Astrocyte (in vitro differentiated cells and primary cell): ENCODE measurements at places on chromosomes 1 and 21.

DNA sequence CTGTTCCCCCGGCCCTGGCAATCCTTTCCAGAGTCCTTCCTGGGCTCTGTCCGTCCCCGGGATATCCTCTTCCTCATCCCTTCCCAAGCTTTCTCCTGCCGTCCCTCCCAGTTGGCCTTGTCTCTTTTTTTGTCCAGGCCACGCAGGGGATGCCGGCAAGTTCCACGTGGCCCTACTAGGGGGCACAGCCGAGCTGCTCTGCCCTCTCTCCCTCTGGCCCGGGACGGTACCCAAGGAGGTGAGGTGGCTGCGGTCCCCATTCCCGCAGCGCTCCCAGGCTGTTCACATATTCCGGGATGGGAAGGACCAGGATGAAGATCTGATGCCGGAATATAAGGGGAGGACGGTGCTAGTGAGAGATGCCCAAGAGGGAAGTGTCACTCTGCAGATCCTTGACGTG, 13.4 kb upstream of the SVBP start:
- no peaks in the 10 kb centered on the region for H3K27me3 ChIP-seq
- H3K36me3 ChIP-seq = peaks cover 4% of the 10 kb centered on the region
- no peaks in the 10 kb centered on the region for H3K4me1 ChIP-seq
- no peak for DNase-seq
- H3K27ac ChIP-seq = no peak overlapping the region
- H3K4me3 ChIP-seq = no peak overlapping the region

GRCh38 chr1:169059421-169059820, 47.1 kb upstream of the ATP1B1 start:
- H3K27ac ChIP-seq = no peak overlapping the region
- H3K4me3 ChIP-seq = no peak overlapping the region
- no peaks in the 10 kb centered on the region for H3K27me3 ChIP-seq
- H3K4me1 ChIP-seq = no peaks in the 10 kb centered on the region
- H3K36me3 ChIP-seq = no peaks in the 10 kb centered on the region

DNA sequence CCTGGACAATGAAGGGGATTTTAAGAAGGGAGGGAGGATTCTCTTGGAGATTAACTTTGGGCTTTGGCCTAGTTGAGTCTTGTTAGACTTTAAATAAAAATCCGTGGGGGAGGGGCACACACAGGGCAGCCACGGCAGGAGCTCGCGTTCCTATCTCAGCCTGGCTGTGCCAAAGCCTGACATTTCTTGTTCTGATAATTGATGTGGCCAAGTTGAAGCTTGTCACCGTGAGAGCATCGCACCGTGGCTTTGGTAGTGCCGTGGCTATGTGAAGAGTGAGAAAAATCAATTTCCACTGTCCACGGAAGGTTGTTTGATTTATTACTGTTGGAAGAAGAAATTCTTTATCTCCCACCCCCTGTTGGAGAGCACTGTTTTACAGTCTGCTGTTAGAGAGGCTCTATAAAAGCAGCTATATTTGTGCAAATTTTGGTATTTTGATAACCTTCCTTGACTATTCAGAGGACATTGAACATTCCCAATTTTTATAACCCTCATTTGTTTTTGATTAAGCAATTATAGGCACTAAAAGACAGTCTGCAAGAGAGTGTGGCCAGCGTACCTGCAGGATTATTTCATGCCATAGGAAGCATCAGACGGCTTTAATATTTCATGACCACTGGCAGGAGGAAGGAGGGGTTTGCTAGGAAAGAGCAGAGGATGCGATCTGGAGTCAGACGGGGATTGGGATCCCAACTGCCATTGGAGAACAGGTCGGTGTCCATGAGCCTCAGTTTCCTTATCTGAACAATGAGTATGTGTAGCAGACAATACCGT, 160.7 kb downstream of the KAZN start:
- H3K4me3 ChIP-seq = no peak overlapping the region
- DNase-seq = no peak
- peaks cover 15% of the 10 kb centered on the region for H3K27me3 ChIP-seq
- no peaks in the 10 kb centered on the region for H3K4me1 ChIP-seq
- no peak overlapping the region for H3K27ac ChIP-seq

DNA sequence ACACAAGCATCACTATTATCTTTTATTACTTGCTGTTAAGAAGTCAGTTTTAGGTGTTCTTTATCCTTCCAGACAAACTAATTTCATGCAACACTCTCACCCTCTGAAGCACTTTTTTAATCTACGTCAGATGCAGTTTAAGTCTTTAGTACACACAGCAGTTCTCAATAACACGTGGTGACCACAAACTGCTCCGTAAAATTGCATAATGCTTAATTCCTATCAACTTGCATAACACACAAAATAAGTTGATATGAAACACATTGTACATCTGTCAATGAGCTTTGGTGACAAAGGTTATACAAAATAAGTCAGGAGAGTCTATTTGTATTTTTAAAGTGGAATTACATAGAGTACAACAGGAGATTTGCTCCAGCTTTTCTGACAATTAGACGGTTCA, 140.9 kb upstream of the ETS2 start:
- no peak for DNase-seq
- H3K27me3 ChIP-seq = peaks cover 65% of the 10 kb centered on the region
- H3K36me3 ChIP-seq = no peaks in the 10 kb centered on the region
- H3K4me1 ChIP-seq = peaks cover 8% of the 10 kb centered on the region

GRCh38 chr1:20167126-20167525, 18.8 kb upstream of the UBXN10 start:
- H3K27ac ChIP-seq = no peak overlapping the region
- peaks cover 7% of the 10 kb centered on the region for H3K27me3 ChIP-seq
- H3K36me3 ChIP-seq = no peaks in the 10 kb centered on the region
- DNase-seq = no peak
- no peak overlapping the region for H3K4me3 ChIP-seq
- H3K4me1 ChIP-seq = no peaks in the 10 kb centered on the region

- no peak overlapping the region for H3K27ac ChIP-seq
- no peaks in the 10 kb centered on the region for H3K27me3 ChIP-seq
- no peaks in the 10 kb centered on the region for H3K36me3 ChIP-seq
Measured at GRCh38 chr1:186700722-186701121, 20.5 kb upstream of the PTGS2 start.

- no peak for DNase-seq
- H3K4me3 ChIP-seq = no peak overlapping the region
- H3K27me3 ChIP-seq = no peaks in the 10 kb centered on the region
- H3K36me3 ChIP-seq = no peaks in the 10 kb centered on the region
Measured at GRCh38 chr1:101732261-101732660, 264.5 kb downstream of the OLFM3 start.

DNA sequence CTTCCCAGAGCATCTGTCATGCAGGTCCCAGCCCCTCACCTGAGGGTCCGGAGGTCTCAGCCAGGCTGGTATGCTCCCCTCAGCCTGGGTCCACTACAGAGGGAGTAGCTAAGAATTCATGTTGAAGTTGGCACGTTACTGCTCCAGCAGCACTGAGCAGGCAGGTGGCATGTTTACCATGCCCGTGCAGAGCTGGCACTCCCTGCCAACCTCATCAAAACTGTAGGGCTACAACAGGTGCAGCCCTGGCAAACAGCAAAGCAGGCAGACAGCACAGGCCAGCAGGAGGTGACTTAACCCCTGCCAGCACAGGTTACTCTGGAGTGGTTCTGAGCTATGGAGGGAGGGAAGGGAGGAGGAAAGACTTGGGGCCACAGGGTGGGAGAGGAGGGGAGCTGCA, 46.4 kb downstream of the NUAK2 start:
- no peak for DNase-seq
- H3K27me3 ChIP-seq = no peaks in the 10 kb centered on the region
- peaks cover 19% of the 10 kb centered on the region for H3K4me1 ChIP-seq
- no peak overlapping the region for H3K27ac ChIP-seq

- no peak overlapping the region for H3K4me3 ChIP-seq
- peaks cover 5% of the 10 kb centered on the region for H3K4me1 ChIP-seq
- peak; percentile 26 for DNase-seq
- no peaks in the 10 kb centered on the region for H3K36me3 ChIP-seq
- H3K27ac ChIP-seq = no peak overlapping the region
- no peaks in the 10 kb centered on the region for H3K27me3 ChIP-seq
Measured at GRCh38 chr1:185559684-185560331, 174.4 kb upstream of the HMCN1 start.

DNA sequence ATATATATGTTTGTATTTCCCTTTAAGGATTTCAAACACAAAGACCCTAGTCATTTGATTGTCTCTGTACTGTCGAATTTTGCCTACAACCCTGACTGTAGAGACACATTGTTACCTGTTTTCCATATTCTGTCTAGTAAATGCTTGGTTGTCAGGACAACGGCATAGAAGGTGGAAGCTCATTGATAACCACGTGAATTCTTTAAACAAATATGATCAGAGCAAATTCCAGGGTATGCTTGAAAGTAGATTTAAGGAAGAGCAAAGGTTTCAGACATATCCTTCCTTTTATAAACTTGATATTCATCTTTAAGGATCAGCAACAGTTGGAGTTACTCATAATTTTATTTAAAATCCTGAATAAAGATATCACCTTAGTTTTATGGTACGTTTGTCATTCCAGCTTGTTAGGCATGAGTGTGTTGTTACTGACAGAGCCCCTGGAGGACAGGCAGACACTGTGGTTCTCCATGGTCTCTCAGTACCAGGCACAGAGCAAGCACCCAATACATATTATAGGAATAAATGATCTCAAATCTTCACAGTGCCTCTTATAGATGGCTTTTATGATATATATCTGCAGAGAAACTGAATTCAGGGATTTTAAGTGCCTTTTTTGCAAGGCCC, 203.2 kb downstream of the FGGY start:
- H3K27ac ChIP-seq = no peak overlapping the region
- no peak overlapping the region for H3K4me3 ChIP-seq
- peaks cover 11% of the 10 kb centered on the region for H3K4me1 ChIP-seq
- DNase-seq = no peak
- no peaks in the 10 kb centered on the region for H3K36me3 ChIP-seq

DNA sequence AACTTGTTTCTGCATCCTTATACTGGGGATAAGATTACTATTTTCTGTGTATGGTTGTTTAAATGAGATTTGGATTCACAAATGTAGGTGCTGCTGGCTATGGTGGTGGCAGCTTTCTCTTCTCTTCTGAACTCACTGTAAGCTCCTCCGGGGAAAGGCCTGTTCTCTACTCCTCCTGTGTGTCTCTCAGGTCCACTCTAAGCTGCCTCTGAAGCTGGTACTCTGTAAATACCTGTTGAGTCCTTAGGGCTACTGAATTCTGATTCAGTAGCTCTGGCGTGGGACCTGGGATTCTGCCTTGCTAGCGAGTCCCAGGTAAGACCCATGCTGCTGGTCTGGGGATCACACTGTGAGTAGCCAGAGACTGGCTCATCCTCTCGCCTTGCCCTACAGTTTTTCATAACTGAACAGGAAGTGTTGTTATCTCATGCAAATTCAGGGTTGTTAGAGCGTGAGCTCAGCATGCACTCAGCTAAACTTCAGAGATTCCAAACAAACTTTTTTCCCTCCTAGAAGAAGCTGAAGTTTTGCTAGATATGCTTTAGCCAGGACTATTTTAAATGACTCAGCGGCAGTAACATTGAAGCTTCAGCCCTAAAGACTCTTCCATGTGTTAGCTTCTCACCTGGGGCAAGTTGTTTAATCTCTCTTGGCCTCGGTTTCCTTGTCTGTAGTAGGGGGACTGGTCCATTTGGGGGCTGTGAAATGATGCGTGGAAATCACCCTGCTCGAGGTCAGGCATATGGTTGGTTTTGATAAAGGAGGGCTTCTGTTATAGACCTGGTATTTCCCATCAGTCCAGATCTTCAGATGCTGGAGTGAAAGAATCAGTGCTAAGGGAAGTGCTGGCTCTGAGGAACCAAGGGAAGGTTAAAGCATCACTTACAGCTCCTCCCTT, 271.5 kb upstream of the TMEM51 start:
- H3K27ac ChIP-seq = no peak overlapping the region
- no peaks in the 10 kb centered on the region for H3K4me1 ChIP-seq
- H3K4me3 ChIP-seq = no peak overlapping the region
- DNase-seq = peak; percentile 32

GRCh38 chr1:19179597-19180264, 30.3 kb downstream of the UBR4 start:
- H3K4me3 ChIP-seq = no peak overlapping the region
- no peak overlapping the region for H3K27ac ChIP-seq
- peaks cover 70% of the 10 kb centered on the region for H3K36me3 ChIP-seq
- no peaks in the 10 kb centered on the region for H3K27me3 ChIP-seq

GRCh38 chr21:27743971-27744564, 777.2 kb upstream of the ADAMTS5 start:
- no peak overlapping the region for H3K4me3 ChIP-seq
- no peak overlapping the region for H3K27ac ChIP-seq
- H3K4me1 ChIP-seq = no peaks in the 10 kb centered on the region
- DNase-seq = no peak

DNA sequence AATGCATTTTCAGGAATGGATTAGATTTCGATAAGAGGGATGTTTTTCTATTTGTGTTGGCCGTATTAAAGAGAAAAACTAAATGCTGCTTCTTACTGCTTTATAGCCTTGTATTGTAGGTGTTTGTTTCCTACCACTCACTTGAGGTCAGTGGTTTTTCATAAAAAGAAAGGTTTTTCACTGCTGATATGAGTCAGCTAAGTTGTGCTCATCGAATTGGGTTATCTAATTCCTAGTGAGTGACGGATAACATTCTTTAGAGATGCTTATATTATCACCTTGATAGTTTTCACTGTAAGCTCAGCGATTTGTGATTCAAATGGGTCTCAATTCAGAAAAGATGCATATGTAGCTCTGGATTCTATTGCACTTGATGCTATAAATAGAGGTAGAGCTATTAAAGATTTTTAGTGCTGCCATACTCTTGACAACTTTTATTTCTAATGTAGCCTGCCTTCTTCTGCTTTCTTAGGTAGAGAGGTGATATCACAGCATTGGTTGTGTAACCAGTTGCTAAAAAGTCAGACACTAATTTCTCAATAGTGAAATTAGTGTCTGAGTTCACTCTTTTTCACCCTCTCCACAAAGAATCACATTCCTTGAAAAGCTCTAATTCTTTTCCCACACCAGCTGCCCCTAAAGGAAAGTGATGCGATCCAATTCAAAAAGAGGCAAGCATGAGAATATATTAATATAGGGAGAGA, 180.0 kb downstream of the RASAL2 start:
- peaks cover 29% of the 10 kb centered on the region for H3K4me1 ChIP-seq
- H3K27ac ChIP-seq = peak overlapping the region; percentile 14
- H3K36me3 ChIP-seq = no peaks in the 10 kb centered on the region
- no peaks in the 10 kb centered on the region for H3K27me3 ChIP-seq
